ENCODE measurements at places on chromosomes 13 and 19.

DNA sequence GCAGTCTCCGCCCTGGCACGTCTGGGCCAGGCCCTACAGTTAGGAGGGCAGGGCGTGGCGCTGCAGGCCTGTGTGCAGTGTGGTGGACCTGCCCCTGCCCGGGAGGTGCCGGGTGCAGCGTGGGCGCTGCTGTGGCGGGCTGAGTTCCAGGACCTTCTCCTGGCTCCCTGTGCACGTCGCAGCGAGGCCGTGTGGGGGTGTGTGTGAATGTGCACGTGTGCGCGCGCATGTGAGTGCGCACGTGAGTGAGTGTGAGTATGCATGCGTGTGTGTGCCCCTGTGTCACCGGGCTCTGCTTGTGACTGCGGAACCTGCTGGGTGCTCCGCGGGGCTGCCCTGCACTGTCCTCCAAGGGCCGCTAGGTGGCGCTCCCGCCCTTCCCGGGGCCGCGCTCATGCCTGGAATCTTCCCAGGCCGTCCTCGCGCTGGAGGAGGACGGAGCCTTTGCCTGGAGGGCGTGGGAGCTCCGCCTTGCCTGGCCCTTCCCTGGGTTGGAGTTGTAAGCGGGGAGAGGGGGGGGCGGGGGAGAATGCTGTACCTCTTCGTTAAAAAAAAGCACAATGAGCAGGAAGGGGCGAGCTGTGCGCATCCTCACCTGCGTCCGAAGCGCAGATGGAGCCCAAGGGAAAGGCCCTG is 79.3 kb downstream of the KDM4B start:
- peak; percentile 53 for DNase-seq

DNA sequence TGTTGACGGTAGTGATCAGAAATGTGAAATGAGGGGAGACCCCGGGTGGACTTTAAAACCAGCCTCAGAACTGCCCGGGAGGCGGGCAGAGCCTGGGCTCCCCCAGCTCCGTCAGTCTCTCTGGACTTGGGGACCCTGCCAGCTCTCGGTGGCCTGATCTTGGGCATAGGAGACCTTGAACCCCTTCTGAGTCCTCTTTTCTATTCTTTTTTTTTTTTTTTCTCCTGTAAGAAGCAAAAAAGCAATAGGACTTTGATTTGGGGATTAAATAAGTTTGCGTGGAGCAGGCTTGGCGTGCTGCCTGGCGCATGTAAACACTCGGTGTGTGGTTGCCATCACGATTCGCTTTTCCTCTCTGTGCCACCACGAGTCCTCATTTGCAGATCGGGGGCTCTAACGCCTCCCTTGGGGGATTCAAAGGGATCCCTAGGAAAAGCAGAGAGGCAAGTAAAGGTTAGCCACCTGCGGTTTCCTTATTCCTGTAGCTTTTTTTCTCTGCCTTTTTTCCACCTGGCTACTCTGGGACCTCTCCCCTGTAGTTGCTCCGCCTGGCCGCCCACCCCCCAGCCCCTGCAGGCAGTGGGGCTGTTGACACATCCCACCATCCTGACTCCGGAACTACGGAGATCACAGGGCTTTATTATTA is 1.3 kb downstream of the SAFB start:
- no peak for DNase-seq

DNA sequence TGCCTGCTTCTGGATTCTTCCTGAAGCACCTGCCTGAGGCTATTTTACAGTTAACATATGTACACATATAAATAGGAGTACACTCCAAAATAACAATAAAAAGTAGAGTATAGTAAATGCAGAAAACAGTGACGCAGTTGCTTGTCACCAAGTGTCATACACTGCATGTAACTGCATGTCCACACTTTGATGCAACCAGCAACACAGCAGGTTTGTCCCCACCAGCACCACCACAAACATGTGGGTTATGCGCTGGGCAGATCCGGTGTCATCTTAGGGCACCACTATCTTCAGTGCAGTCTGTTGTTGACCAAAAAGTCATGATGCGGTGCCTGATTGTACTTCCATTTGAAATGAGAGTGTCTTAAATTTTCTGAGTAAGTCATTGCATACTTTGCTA is 51.3 kb downstream of the COL4A2 start:
- DNase-seq: no peak

- no peak for DNase-seq
These were observed 113.1 kb downstream of the PAN3 start for GRCh38 chr13:28251466-28251865.

- no peak for DNase-seq
These were observed 47.1 kb upstream of the CNMD start for GRCh38 chr13:52786766-52787165.

GRCh38 chr19:2483484-2484151 is 7.7 kb downstream of the GADD45B start:
- DNase-seq: no peak

DNA sequence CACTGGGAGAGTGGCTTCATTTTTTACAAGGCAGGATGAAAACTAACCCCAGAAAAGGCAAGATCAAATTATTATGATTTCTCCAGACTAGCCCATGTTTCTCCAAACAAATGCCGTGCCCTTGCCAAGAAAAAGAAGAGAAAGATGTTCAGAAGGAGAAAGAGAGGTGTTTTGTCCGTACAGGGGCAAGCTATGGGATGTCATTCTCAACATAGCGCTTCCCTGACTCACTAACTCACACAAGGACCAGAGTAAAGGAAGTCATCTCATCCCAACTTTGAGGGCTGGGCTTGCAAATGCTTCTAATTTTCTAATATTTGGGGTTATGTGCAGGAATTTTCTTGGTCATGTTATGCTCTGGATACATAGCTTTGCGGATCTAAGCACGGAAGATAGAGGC is 224.2 kb upstream of the MAB21L1 start:
- DNase-seq: no peak

DNA sequence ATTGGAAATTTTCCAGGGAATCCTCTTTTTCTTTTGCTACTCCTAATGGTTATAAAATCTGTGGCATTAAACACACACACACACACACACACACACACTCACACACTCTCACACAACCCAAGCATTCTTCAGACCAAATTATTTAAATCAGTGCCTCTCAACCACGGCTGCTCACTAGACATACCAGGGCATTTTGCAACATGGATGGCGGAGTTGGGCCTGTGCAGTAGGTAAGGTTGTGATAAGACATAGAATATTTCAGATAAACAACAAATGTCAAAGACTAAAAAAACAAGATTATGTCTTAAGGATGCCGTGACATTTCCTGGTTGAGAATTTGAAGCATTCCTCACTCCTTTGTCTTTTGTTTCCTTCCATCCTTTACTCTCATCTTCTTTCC is 443.1 kb downstream of the MYO16 start:
- DNase-seq: no peak

DNA sequence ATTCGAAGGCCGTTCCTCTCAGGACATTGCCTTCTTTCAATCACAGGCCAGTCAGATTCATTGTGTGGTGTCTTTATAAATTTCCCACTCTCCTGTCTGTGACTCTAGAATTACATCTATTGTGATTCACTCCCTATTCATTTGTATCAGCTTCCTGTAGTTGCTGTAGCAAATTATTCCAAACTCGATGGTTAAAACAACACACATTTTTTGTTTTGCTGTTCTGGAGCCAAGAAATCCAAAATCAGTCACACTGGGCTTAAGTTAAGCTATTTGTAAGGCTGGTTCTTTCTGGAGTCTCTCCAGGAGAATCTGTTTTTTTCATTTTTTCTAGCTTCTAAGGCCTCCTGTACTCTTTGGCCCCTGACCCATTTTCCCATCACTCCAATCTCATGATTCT is 1487.0 kb upstream of the SLC10A2 start:
- DNase-seq: no peak

DNA sequence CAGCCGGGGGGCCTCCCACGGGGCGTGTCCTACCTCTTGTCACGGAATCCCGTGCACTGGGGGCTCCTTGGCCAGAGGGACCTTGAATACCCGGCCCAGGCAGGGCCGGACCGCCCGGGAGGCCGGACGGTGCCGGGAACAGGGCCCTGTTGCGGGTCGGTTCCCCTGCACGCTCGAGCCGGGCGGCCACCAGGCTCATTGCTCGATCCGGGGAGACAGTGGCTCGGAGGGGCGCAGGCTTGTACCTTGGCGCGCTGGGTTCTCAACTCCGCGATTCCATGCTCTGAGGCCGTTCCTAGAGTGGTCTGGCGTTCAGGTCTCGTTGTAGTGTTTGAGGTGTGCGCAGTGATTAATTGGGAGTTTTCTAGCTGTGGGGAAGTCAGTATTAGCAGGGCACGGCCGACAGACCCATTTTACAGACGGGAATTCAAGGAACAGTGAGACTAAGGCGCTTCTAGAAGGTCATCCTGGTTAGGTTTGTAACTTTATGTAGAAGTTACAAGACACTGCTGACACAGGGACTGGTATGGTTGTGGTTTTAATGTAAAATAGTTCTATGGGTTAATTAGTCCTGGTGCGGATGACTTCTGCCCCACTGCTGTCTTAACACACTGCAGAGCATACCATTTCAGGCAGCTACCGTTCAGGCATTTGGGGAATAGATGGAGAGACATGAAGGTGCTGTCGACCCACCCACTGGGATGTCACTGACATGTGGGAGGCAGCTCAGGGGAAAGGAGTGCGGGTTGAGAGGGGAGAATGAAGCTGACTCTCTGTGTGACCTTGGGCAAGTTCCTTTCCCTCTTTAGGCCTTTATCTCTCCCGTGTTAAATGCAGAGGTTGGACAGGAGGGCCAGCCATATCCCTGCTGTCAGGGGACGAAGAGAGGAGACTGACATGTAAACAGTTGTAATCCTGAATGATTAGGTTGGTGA is 592 bp downstream of the CLPTM1 start:
- DNase-seq: no peak

GRCh38 chr19:46726551-46726950 is 9.6 kb upstream of the PRKD2 start:
- DNase-seq: no peak

DNA sequence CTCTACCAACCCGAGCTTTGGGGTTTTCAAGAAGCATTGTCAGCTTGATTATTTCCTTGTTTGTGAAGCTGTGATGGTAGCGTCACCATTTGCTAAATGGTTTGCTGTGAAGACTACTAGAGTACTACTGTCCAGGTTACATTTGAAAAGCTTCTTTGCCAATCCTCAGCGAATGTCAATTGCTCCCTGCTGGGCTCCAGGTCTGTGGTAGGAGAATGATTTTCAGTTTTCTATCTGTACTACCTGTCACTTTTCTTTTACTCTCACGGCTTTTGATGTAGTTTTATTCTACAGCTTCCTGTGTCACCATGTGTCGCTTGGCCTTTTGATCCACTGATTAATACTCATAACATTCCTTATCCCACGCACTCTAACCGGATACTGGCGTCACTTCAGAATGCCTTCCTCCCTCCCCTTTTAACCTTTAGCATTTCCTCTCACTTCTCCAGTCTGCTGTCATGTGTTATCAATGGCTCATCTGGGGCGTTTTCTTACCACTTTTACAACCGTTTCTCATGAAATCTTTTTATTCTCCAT is 7.5 kb upstream of the GPR183 start:
- peak; percentile 47 for DNase-seq

DNA sequence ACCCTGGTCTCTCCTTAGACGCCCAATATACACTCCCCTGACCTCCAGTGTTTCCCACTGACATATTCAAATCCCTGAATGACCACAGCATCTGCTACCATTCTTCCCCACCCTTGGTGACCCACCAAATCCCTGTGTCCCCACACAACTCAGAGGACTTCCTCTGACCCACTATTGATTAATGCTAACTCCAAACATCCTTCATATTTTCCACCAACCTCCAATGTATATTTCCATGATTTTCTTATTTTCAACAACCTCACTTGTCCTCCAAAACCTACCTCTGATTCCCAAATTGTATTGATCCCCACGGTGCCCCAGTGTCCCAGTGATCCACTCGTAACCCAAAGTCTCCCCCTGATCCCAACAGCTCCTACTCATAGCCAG is 526 bp upstream of the DMWD start:
- DNase-seq: no peak

GRCh38 chr19:9658769-9659168 is 16.1 kb downstream of the ZNF562 start:
- DNase-seq: no peak

- no peak for DNase-seq
These were observed 3.3 kb upstream of the USP12 start for GRCh38 chr13:27174766-27175455.

DNA sequence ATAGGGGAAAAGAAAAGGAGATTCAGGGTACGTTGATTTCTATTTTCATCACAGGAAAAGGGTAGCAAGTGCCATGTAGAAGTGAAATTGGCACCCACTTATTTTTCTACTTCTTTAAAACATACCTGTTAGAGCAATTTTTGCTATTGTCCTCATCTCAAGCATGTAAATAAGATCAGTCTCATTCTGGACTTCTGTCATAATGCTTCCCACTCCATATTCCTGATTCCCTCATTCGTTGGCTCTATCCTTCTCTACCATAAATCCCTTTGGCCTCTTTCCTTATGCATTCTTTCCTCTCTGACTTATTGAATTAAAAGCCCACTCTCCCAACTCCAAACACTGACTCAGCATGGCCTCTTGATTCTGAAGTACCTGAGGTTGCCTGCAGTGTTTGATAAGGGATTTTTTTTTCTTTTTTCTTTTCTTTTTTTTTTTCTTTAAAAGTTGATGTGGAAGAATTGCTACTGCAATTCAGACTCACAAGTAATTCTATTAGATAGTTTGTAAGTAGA is 465.7 kb downstream of the SLITRK6 start:
- DNase-seq: no peak

DNA sequence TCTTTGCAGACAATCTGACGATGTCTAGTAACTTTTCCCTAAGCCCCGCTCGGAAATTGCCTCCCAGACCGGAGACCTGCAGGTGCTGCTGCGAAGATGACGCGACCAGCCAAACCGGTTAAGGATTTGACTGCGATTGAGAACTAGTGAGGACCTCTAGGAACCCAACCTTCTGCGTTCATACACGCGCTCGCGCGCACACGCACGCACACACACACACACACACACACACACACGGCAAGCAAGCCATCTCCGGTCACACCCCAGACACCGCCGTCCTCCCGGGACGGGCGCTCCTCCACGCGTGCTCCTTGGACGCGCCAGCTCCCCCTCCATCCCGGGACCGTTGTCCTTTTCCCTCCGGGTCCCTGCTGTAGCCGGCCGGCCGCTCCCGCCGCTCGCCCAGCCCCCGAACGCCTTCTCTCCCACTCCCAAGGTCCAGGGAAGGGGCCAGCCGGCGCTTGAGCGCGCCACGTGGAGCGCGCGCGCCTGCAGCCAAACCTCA is 1.2 kb downstream of the TBC1D4 start:
- DNase-seq: peak; percentile 4

All from stimulated activated CD4-positive, alpha-beta T cell treated with anti-CD3 and anti-CD28 coated beads, Interleukin-1b, Interleukin-23, amount 100 ng/mL, for 4 hours (primary cell).